ENCODE measurements at places on chromosomes 11 and 22. TPM values are rescaled to one million over a fixed set of nuclear protein-coding genes. Genes with fewer than 3 reads are reported as not detected.

Gene LRRC56
- total RNA-seq: 0.63 TPM

Gene OR52I2
- total RNA-seq: not detected

Gene EMID1
- total RNA-seq: 0.16 TPM

Gene OR8B3
- total RNA-seq: not detected

Gene MS4A3
- not detected for total RNA-seq

Gene MYO7A
- 1.2 TPM for total RNA-seq

Gene OR2AG2
- not detected for total RNA-seq

Gene SLCO2B1
- total RNA-seq: 4.2 TPM

Gene MFRP
- total RNA-seq: not detected

Gene CACNA1I
- total RNA-seq: 0.02 TPM

Gene SCGB1A1
- 0.45 TPM for total RNA-seq

Gene RFPL1
- total RNA-seq: not detected

Gene AMOTL1
- 7.5 TPM for total RNA-seq

Gene MPEG1
- total RNA-seq: not detected
